ENCODE measurements at places on chromosomes 5 and 9.

GRCh38 chr5:149128023-149128875 lies 13.0 kb upstream of the ABLIM3 start:
- no peak for DNase-seq

- no peak for DNase-seq
Observed at GRCh38 chr9:61674465-61674864, 484.6 kb downstream of the SPATA31A7 start.

DNA sequence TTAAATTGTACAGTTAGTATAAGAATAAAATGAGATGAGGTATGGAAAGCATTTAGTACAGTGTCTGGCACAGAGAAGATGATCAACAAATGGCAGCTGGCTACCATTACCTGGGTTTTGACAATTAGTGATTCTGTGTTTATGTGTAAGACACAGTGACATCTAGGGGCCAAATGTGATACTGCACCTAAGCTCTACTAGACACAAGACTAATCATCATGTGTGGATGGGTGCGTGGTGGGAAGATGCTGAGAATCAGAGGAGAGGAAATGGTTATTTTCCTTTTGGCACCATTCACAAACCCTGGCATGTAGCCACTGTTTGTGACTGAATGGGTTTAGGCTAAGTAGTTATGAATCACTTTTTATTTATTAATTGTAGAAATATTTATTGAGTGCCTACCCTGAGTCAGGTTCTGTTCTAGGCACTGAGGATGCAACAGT lies 109.8 kb upstream of the TBC1D2 start:
- no peak for DNase-seq

GRCh38 chr5:38776149-38776896 lies 69.5 kb upstream of the OSMR start:
- DNase-seq: no peak

GRCh38 chr9:101018467-101018866 lies 10.1 kb upstream of the PLPPR1 start:
- no peak for DNase-seq

DNA sequence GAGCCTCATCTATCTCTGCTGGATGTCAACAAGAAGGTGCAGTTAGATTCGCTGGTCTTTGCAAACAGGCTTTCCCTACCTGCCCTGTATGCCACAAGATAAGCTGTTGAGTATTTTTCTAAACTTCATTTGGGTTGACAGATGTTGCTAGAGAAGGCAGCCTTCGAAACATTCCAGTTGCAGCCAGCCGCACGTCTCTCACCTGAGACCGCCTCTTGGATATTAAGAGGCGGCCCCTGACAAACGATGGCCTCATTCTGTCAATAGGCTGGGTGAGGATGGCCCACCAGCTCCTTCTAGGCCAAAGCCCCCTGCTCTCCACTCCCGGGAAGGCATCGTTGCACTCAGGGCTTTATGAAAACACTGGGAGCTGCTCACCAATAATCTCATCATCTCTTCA lies 181.6 kb downstream of the DAB2IP start:
- DNase-seq: no peak

DNA sequence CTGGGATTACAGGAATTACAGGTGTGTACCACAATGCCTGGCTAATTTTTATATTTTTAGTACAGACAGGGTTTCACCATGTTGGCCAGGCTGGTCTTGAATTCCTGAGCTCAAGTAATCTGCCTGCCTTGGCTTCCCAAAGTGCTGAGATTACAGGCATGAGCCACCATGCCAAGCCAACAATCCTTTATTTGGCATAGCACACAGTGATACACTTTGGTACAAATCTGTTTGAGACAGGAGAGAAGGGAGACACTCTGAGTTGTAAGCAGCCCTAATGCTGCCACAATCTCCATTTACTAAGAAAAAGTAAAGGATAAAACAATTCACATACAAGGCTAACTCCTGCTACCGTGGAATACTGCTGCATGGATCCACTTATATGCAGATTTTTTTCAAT lies 177.8 kb downstream of the RAPGEF6 start:
- DNase-seq: no peak

DNA sequence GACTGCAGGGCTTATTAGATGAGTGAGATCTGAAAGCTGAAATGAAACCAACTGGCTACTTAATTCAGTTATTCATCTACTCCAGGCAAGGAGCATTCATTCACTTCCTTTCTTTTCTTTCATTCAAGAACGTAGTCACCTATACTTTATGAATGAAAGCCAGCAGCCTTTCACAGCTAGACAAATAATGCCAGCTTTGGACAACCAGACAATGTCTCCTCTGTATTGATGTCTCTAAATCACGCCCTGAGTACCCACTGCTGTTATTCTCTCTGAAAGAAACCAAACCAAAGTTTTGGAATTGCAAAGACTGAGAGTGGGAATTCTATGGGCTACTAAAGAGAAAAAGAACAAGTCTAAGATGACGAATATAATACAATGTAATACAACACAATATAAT lies 121.2 kb upstream of the PTPN3 start:
- DNase-seq: no peak

GRCh38 chr5:135964670-135965320 lies 10.0 kb upstream of the LECT2 start:
- no peak for DNase-seq

GRCh38 chr5:5141339-5141599 lies 1.1 kb downstream of the ADAMTS16 start:
- DNase-seq: no peak

- DNase-seq: no peak
Observed at GRCh38 chr9:81191222-81191621, 498.1 kb downstream of the TLE1 start.
